ENCODE measurements at places on chromosomes 2 and 18. TPM values are rescaled to one million over a fixed set of nuclear protein-coding genes. Genes with fewer than 3 reads are reported as not detected.
A peak's percentile ranks its signal among the peaks of the same experiment; 100 is the strongest.

DNA sequence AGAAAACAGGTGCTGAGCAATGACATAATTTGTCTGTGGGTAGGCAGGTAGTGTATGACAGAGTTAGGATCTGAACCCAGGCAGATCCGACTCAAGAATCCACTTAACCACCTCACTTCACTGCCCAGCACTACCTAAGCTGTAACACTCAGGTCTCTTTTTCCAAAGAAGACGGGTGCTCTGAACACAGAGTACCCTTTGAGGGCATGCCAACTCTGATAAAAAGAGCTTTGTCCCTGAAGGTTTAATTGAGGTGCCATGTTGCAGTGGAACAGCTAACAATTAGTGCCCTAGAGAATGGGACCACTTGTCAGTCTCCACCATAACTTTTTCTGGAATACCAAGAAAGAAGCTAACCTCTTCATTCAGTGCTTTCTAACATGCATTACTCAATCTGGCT lies 11.3 kb downstream of the ABHD3 start:
- H3K36me3 ChIP-seq = peaks cover 40% of the 10 kb centered on the region
- DNase-seq = no peak
- no peaks in the 10 kb centered on the region for H3K27me3 ChIP-seq
- H3K4me1 ChIP-seq = no peaks in the 10 kb centered on the region

DNA sequence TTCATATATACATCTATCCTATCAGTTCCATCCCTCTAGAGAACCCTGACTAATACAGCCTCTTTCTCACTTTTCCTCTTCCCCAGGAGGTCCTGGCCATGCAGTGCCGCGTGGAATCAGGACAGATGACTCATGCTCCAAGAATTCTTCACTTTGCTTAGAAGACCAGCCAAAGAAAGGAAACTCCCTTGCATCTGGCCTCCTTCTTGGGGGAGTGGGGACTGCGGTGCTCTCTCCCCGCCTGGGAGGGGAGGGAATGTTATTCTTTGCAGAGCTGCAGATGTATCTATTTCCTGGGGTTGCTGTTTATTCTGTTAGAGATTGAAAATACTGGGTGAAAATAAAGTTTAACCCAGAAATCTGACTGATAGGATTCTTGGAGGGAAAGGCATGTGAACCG lies 111.5 kb upstream of the SH3BP4 start:
- no peak overlapping the region for H3K4me3 ChIP-seq
- H3K27ac ChIP-seq = no peak overlapping the region
- H3K36me3 ChIP-seq = peaks cover 2% of the 10 kb centered on the region
- H3K4me1 ChIP-seq = peaks cover 24% of the 10 kb centered on the region
- H3K27me3 ChIP-seq = no peaks in the 10 kb centered on the region
- DNase-seq = no peak

The UGT1A8 gene
- not detected for total RNA-seq

DNA sequence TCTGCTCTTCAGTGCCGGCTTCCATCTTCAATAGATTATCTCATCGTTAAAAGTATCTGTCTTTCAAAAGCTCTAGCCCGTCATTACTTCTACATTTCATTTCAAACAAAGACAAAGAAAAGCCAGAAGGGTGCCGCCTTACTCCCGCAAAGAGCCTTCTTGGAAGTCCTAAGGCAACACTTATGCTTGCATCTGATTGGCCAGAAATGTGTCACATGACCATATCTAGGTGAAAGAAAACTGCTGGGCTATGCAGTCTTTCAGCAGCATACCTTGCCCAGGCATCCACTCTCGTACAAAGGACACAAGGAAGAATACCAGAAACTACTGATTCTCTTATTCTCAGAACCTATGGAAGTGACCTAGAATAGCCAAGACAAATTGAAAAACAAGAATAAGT lies 217.1 kb upstream of the SLC35G4 start:
- H3K4me1 ChIP-seq = peaks cover 13% of the 10 kb centered on the region
- no peaks in the 10 kb centered on the region for H3K27me3 ChIP-seq
- DNase-seq = no peak
- H3K36me3 ChIP-seq = no peaks in the 10 kb centered on the region
- peak overlapping the region; percentile 20 for H3K4me3 ChIP-seq

DNA sequence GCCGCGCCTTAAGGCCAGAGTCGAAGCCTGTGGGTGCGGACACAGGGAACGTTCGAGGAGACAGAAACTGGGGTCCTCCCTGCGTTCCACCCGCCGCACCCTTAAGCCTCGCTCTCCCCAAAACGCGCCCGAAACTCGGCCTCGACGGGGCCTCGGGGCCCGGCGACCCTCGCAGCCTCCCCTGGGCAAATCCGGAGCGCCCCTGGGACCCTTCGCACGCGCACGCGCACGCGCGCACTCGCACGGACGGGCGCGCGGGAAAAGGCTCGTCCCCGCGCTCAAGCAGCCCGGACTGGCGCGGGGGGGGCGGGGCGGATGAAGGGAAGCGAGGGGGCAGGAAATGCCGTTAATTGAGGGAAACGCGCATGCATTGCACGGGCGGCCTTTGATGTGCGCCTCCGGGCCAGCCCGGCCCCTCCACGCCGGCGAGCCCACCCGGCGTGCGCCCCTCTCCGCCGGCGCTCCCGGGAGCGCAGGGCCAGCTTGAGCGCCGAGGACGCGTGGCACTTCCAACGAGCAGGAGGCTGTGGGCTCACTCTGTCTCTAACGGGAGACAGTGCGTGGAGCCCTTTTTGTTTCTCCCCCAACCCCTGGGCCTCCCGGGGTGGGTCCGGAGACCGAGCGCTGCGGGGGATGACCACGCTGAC lies 5.4 kb upstream of the SALL3 start:
- peaks cover 32% of the 10 kb centered on the region for H3K4me1 ChIP-seq
- H3K27ac ChIP-seq = no peak overlapping the region
- peaks cover 86% of the 10 kb centered on the region for H3K27me3 ChIP-seq
- peaks cover 9% of the 10 kb centered on the region for H3K36me3 ChIP-seq

DNA sequence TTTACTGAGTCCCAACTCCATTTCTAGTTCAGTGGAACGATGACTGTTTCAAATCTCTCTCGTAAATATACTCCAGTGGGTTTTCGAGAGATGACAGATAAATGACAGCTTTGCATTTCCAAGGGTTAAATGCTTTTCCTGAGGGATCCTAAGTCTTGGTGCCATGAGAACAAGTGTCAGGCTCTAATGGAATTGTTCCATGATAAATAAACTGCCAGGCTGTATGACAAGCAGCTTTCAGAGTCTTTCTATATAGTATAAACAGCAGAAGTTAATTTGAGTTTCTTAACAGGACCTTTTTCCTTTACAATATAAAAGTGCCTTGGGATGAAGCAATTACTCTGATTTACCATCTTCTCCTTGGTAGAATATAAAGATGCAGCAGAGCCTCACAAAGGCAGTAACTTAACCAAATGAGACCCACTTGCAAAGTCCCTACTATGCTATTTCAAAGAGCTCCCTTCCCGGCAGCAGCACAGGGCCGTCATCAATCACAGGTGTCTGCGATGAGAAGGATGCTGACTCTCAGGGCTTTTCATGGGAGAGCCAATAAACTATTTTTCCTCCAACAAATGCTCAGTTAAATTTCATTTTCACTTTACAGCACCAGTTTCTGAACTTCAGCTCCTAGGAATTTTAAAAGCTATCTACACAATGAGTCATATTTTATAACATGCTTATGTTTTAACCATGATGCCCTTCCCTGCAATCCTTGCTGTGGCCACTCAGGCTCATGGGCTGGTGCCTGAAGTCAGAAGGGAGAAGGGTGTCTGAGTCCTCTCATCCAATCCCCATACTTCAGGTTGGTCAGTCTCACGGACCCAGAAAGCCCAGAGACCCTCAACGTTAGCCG lies 123.8 kb downstream of the AFF3 start:
- H3K36me3 ChIP-seq = no peaks in the 10 kb centered on the region
- H3K27ac ChIP-seq = no peak overlapping the region

DNA sequence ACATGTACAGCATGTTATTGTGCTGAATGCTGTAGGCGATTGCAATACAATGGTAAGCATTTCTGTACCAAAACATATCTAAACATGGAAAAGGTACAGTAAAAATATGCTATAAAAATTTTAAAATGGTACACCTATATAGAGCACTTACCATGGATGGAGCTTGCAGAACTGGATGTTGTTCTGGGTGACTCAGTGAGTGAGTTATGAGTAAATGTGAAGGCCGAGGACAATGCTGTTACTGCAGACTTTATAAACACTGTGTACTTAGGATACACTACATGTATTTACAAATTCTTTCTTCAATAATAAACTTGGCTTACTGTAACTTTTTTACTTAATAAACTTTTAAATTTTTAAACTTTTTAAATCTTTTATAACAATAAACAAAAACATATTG lies 473.4 kb upstream of the UBE2E3 start:
- no peaks in the 10 kb centered on the region for H3K4me1 ChIP-seq
- no peaks in the 10 kb centered on the region for H3K27me3 ChIP-seq
- H3K4me3 ChIP-seq = no peak overlapping the region
- H3K27ac ChIP-seq = no peak overlapping the region

The PKDCC gene
- total RNA-seq = 74.4 TPM

DNA sequence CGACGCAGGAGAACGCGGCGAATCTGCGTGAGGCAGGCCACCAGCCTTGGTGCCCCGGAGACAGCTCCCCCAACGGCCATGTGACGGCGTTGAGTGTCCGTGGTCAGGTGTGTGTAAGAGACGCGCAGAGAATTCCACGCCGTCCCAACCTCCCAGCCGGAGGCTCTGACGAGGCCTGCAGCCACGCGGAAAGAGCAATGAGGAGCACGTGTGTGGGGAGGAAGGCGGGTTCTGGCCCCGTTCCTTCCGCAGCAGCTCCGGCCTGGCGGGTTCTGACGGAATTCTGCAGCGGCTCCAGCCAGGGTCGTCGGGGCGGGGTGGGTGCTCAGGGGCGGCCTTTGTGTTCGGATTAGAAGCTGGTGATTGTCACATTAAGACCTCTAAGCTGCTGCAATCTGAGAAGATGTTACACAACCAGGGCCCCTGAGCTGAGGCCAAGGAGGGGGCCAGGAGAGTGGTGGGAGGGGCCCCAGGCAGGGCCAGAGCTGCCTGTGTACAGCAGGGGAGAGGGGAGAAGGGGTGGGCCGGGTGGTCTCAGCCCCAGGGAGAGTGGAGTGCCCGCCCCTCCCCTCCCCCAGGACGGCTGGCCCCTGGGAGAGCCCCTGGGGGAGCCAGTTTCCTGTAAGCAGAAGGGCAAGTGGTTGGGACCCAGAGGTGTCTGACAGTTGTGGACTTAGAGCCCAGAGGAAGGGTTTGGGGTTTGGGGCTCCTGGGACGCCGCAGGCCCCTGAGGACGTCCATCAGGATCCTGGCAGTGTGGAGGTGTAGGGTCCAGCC lies 5.1 kb upstream of the GAL3ST2 start:
- H3K4me1 ChIP-seq = peaks cover 11% of the 10 kb centered on the region
- H3K27ac ChIP-seq = no peak overlapping the region
- H3K4me3 ChIP-seq = peak overlapping the region; percentile 6
- no peak for DNase-seq
- no peaks in the 10 kb centered on the region for H3K27me3 ChIP-seq
- H3K36me3 ChIP-seq = no peaks in the 10 kb centered on the region

GRCh38 chr18:9055185-9055584 lies 47.3 kb upstream of the NDUFV2 start:
- H3K4me1 ChIP-seq = no peaks in the 10 kb centered on the region
- no peak overlapping the region for H3K4me3 ChIP-seq
- H3K27ac ChIP-seq = no peak overlapping the region
- no peaks in the 10 kb centered on the region for H3K27me3 ChIP-seq
- H3K36me3 ChIP-seq = peaks cover 1% of the 10 kb centered on the region
- no peak for DNase-seq

The C2orf66 gene
- total RNA-seq = 0.23 TPM

GRCh38 chr2:132392221-132392620 lies 24.4 kb upstream of the GPR39 start:
- peaks cover 7% of the 10 kb centered on the region for H3K27me3 ChIP-seq
- H3K36me3 ChIP-seq = no peaks in the 10 kb centered on the region
- no peak overlapping the region for H3K27ac ChIP-seq
- no peak overlapping the region for H3K4me3 ChIP-seq
- no peak for DNase-seq

GRCh38 chr2:232497348-232497747 lies 9.7 kb upstream of the ECEL1 start:
- H3K27me3 ChIP-seq = peaks cover 13% of the 10 kb centered on the region
- no peak overlapping the region for H3K4me3 ChIP-seq
- no peaks in the 10 kb centered on the region for H3K36me3 ChIP-seq
- H3K4me1 ChIP-seq = peaks cover 30% of the 10 kb centered on the region
- H3K27ac ChIP-seq = peak overlapping the region; percentile 62

The CCDC121 gene
- 6.0 TPM for total RNA-seq

The FRZB gene
- total RNA-seq = 32.9 TPM

The LRRC30 gene
- total RNA-seq = not detected

The SLC5A7 gene
- 3.0 TPM for total RNA-seq

The WNT10A gene
- total RNA-seq = not detected

DNA sequence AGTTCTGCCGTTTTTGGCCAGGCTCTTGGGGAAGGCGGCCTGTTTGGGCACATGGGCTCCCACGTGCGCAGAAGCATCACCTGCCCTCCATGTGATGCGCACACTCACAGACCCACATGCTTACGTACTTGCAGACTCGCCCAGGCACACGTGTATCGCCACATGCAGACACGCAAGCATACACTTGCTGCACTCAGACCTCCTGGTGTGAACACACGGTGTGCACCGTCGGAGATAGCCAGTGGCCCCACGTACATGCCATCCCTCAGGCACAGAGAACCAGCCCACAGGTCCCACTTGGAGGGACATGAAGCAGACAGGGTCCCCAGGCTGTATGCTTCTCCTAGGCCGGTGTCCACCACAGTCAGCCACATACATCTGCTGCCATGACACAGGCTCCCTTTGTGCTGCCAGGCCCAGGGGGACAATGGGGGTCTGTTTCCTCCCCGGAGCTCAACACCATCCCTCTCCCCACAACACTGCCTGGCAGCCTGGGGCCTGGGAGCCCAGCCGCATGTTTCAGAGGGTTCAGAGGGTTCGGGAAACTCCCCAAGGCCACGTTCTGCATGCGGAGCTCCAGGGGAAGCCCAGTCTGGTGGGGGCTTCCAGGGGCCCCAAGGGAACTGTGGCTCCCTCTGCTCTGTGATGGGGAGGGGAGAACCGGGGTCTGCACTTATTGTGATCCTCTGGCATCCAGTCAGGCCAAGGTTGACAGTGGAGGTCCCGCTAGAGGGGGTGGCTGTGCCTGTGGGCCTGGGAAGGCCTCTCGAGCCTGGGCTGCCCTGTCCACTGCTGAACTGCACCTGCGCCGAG lies 208.1 kb upstream of the HAAO start:
- DNase-seq = peak; percentile 61
- peak overlapping the region; percentile 98 for H3K27ac ChIP-seq
- H3K27me3 ChIP-seq = no peaks in the 10 kb centered on the region

DNA sequence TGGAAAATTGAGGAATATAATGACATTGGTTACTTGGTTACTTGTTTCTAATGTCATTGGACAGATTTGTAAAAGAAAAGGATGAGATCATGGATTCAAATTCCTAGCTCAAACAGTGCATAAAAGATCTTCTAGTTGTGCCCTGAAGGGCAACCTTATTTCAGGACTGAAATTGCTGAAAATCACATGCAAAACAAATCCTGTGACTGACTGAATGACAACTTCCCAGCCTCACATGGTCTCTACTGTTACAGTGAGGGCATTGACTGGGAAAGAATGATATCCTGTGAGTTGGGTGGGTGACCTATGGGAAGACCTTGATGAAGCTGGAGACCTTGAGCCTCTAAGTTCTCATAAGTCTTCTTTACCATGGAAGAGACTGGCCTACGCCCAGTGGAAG lies 90.4 kb upstream of the HAAO start:
- DNase-seq = no peak
- H3K4me1 ChIP-seq = no peaks in the 10 kb centered on the region
- H3K27me3 ChIP-seq = no peaks in the 10 kb centered on the region
- H3K4me3 ChIP-seq = no peak overlapping the region
- H3K36me3 ChIP-seq = no peaks in the 10 kb centered on the region

The MAL gene
- total RNA-seq = 0.65 TPM

- peaks cover 36% of the 10 kb centered on the region for H3K36me3 ChIP-seq
- no peaks in the 10 kb centered on the region for H3K4me1 ChIP-seq
- H3K27me3 ChIP-seq = no peaks in the 10 kb centered on the region
- no peak overlapping the region for H3K4me3 ChIP-seq
- DNase-seq = no peak
- H3K27ac ChIP-seq = no peak overlapping the region
These were observed 21.5 kb upstream of the TXNL4A start for GRCh38 chr18:80009661-80010550.
